ENCODE measurements at places on chromosomes 5 and 9.
A peak's percentile ranks its signal among the peaks of the same experiment; 100 is the strongest.

DNA sequence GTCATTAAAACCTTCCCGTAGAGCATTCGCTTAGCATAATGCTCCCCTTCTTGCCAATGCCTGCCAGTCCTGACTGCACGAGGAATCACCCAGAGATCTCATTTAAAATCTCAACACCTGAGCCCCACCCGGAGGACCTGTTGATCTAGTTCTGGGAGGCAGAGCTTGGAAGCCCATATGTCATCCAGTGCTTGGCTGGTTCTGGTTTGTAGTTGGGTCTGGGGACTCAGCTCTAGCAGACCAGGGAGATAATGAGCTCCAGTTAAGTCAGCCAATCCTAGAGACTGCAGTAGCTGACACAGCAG is 131.8 kb upstream of the DAP start:
- no peak for DNase-seq

DNA sequence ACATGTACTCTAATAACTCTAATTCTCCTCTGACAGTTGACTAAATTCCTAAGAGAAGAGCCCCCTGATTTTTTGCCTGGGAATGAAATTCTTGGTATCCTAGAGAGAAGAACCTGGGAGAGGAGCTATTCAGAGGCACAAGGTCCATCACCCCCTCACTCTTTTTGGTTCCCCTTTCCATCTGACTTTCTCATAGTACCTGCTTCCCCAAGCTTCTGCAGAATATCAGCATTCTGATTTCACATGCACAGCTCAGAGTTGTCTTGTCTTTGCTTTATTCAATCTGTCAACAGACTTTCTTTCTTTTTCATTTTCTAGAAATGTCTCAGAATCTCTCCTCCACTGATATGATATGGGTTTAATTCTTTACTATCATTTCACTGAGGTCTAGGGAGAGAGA is 141.5 kb upstream of the FBXL17 start:
- DNase-seq = no peak

GRCh38 chr5:10590226-10590999 is 26.5 kb downstream of the ANKRD33B start:
- DNase-seq = no peak

- no peak for DNase-seq
These were observed 396.7 kb downstream of the MRPS30 start for GRCh38 chr5:45205403-45205961.

DNA sequence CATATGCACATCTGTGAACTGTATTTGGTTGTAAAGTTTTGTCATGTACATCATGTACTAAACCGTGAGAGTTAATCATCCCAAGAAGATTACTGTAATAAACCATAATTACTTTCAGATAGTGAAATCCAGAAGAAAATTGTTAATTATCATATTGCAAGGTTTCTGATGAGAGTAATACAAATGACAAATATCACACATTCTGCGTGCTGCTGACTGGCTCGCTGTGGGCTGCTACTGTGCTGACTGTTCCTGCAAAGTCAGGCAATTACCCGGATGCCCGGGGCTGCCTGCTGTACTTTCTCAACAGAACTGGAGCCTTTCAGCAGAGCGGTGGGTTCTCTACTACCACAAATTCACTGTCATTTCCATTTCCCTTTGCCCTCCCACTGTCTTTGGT is 68.3 kb downstream of the SMARCA2 start:
- DNase-seq = no peak

- peak; percentile 13 for DNase-seq
These were observed 34.0 kb downstream of the DAP start for GRCh38 chr5:10726913-10727517.

GRCh38 chr5:89901346-89901745 is 508.2 kb downstream of the CETN3 start:
- no peak for DNase-seq

DNA sequence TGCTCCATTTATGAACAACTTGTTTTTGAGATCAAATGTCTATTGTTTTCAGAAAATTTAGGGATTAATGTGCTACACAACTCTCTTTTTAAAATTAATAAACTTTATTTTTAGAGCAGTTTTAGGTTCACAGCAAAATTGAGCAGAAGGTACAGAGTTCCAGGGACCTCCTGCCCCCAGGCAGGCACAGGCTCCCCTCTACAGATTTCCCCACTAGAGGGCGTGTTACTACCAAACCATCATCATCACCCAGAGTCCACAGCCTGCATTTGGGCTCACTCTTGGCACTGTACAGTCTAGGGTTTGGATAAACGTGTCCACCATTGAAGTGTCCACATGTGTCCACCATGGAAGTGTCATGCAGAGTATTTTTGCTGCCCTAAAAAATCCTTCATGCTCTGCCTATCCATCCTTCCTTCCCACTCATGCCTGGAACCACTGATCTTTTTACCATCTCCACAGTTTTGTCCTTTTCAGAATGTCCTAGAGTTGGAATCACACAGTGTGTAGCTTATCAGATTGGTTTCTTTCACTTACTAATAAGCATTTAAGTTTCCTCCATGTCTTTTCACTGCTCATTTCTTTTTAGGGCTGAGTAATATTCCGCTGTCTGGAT is 61.7 kb downstream of the MRPL36 start:
- DNase-seq = peak; percentile 38

- no peak for DNase-seq
These were observed 180.3 kb downstream of the SREK1 start for GRCh38 chr5:66324357-66324756.

DNA sequence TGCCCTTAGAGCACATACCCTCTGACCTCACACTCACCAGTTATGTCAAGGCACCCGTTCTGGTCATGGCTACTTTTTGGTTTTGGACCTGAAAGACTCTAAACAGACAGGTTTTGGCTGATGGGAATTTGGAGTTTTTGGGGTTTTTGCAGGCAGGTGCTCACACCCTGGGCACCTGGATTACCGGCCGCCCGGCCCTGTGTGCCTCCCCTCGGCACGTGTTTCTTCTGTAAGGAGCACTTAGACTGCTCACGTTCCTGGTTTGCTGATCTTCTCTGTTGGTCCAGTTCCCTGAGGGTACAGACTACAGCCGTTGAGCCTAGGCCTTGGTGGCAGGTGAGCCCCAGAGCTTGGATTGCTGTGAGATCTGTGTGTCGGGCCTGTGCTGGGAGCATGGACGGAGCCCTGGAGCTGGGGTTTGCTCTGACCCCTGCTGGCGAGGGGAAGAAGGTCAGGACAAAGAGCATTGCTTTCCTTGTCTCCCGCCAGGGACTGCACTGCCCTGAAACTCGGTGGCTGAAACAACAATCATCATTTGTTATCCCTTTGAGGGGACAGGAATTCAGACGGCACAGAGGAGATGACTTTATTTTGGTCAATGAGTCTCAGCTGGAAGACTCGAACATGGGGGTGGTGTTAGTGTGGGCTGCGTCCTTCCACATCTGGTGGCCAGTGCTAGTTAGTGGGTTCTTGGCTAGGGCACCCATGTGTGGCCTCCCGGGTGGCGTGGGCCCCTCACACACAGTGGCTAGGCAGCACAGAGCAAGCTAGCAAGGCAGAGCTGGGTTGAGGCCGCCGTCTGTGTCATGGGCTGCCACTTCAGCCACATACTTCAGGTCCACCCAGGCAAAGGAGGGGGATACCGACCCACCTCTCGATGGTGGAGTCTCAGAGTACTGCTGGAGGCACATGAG is 76.4 kb downstream of the EHMT1 start:
- no peak for DNase-seq

GRCh38 chr9:110133608-110134210 is 74.2 kb downstream of the C9orf152 start:
- DNase-seq = no peak

DNA sequence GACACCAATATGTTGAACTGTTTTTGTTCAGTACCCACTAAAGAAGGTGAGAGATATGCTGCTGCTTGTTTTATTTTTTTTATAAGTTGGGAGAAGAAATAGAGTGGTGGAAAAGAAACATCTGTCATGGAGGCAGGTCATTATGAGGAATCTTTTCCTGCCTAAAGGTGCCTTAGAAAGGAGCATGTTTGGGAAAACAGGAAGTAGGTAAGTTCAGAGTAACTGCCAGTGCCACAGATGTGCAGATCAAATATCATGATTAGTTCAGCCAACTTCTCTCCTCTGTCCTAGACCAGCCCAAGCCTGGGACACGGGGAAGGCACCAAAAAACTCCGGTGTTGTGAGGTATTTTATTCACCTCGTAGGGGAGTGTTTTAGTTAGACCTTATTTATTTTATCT is 144.2 kb downstream of the MAN2A1 start:
- no peak for DNase-seq

DNA sequence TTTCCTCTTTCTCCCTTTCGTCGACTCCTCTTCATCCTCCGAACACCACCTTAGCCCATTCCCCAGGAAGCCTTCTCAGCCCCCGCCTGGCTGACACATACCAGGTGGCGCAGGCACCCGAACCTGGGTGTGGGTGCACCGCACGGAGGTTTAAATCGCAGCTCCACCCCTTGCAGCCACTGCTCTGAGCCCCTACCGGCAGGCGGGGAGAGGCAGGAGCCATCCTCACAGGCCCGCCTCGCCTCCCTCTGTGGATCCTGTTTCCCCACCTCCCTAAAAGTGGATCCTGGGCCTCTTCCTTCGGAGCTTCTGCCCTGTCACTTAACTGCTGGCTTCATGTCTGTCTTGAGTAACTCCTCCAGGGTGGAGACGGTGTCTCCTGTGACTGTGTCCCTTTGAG is 110.7 kb downstream of the OLFM1 start:
- no peak for DNase-seq

GRCh38 chr5:168830833-168831232 is 251.7 kb upstream of the PANK3 start:
- no peak for DNase-seq

DNA sequence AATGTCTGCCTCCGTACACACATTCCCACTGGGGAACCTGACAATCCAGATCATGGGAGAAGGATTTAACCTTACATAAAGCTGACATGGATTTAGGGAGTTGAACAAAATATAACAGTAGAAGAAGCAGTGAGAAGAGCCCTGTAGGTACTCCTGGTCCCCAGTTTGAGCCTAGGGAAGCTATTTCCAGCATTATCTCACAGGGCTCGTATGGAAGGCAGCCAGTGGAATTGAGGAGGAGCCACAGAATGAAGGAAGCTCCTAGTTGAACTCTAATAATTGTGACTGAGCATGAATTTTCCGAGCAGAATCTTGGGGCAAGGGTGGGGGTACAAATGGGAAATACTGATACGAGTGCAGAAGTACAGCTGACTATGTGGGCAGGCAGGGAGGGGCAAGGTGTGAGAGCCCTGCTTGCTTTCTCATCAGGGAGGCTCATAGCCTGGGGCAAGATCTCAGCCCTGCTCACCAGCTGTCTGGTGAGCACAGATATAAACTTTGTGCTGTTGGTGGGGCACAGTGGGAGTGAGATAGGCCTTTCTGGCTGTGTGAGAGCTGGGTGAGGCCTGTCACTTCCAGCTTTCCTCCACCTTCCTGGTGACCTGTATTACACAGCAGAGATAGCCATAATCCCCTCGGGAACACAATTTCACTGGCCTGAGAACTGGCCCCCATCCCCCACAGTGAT is 290.7 kb upstream of the IL12B start:
- no peak for DNase-seq

- no peak for DNase-seq
These were observed 252.3 kb downstream of the IZUMO3 start for GRCh38 chr9:24293386-24293785.

GRCh38 chr9:104950838-104951237 is 22.9 kb upstream of the ABCA1 start:
- DNase-seq = no peak

DNA sequence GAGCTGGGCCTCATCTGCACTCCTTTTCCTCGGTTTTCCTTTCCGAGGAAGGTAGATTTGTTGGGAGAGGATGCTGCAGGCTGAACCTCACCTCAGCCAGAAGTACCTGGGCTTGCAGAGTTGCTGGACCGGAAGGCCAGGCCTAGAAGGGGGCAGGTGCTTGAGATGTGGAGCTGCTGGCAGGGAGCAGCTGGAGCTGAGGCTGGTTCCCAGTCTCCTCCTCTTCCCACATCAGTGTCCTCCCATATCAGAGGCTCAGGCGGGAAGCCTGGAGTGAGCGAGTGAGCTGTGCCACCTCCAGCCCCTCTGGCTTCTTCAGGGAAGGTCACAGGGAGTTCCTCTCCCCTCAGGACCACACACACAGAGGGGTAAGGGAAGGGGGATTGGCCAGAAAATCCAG is 259.4 kb downstream of the GADD45G start:
- no peak for DNase-seq

- DNase-seq = no peak
These were observed 26.9 kb downstream of the FNIP1 start for GRCh38 chr5:131769961-131770360.

DNA sequence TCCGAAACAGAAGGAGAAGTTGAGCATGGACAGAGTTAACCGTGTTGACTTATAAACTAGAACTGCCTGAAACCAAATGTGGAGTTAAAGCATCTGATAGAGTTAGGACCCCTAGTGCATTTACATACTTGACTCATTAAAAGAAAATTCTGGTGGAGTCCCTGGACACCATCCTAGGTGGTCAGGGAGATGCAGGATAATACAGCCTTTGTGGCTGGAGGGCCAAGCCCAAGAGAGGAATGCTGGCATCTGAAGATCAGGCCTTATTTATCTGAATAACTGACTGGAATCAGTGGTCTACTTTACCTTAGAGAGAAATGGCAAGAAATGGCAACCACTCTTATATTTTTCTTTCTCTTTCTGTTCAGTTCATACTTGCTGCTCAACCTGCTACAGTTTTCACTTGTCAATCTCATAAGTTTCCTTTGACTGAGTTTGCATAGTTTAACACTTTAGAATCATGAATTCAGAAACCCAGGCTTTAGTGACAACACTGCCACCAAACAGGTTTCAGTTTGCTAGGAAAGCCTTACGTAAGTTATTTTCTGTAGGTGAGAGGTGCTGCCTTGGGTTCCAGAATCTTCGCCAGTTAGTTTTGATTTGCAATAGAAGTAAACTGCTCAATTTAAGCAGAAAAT is 10.2 kb downstream of the CMYA5 start:
- DNase-seq = peak; percentile 1

- no peak for DNase-seq
These were observed 285.8 kb upstream of the ZNF462 start for GRCh38 chr9:106577121-106577520.

DNA sequence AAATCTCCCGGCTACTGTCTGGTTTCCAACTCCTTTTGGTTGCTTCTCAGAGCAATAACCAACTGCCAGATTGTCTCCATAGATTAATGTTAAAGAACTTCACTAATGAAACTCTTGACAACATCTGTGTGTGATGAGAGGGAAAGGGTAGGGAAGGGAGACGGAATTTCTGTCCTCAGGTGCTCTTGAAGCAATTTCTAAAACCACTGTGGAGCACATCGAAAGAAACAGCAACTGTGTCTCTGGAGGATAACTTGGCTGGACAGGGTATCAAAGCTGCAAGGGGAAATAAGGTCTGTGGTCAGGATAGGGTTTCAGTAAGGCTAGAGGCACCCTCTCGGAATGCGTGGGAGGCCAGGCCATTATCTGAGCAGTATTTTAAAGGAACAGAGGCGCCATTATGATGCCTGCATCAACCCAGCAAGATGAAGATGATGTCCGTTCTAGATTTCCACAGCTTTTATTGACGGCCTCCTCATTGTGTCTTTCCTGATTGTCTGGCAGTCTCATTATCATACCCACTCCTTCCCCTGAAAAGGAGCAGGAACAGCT is 76.6 kb downstream of the RORB start:
- no peak for DNase-seq

DNA sequence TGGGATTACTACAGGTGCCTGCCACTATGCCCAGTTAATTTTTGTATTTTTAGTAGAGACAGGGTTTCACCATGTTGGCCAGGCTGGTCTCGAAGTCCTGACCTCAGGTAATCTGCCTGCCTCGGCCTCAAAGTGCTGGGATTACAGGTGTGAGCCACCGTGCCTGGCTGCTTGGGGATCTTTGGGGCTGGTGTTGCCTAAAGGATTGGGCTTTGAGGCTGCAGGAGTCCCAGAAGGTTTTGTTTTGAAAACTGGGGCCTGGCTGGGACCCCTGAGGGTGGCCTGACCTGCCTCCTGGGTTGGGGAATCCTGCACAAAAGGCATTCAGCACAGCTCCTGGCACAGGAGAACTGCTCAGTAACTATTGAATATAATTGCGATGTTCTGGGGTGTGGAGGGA is 25.1 kb upstream of the SHB start:
- DNase-seq = no peak
